IgD-negative memory B cell (primary cell): ENCODE measurements at places on chromosomes 7 and 10. TPM values are rescaled to one million over a fixed set of nuclear protein-coding genes. Genes with fewer than 3 reads are reported as not detected.

NUTM2A gene
- not detected for polyA plus RNA-seq

GOLGA7B gene
- not detected for polyA plus RNA-seq

STK31 gene
- not detected for polyA plus RNA-seq

CACNA2D1 gene
- polyA plus RNA-seq, result not detected

PDE1C gene
- not detected for polyA plus RNA-seq

ZNF239 gene
- polyA plus RNA-seq, result 1.5 TPM

SLC26A5 gene
- polyA plus RNA-seq, result not detected

DYDC2 gene
- not detected for polyA plus RNA-seq

CACNB2 gene
- polyA plus RNA-seq, result 0.79 TPM

GHRHR gene
- polyA plus RNA-seq, result not detected

USP6NL gene
- 39.3 TPM for polyA plus RNA-seq

CLRN3 gene
- polyA plus RNA-seq, result not detected

GRM8 gene
- not detected for polyA plus RNA-seq

FAM25A gene
- polyA plus RNA-seq, result not detected

ABCC2 gene
- 0.33 TPM for polyA plus RNA-seq
